Bronchial smooth muscle cell (primary cell): ENCODE measurements at places on chromosomes 11 and 22. TPM values are rescaled to one million over a fixed set of nuclear protein-coding genes. Genes with fewer than 3 reads are reported as not detected.

ENTHD1 gene
- total RNA-seq = not detected in 2 replicates

SHANK3 gene
- 0.32 and 0.43 TPM in 2 replicates for total RNA-seq

CHRM1 gene
- total RNA-seq = 0.09 TPM in 1 of 2 replicates, not detected in the other

C11orf87 gene
- 0.16 TPM in 1 of 2 replicates, not detected in the other for total RNA-seq

TST gene
- total RNA-seq = 10.5 and 16.4 TPM in 2 replicates

SLC5A4 gene
- not detected in 2 replicates for total RNA-seq

SPI1 gene
- 0.17 TPM in 1 of 2 replicates, not detected in the other for total RNA-seq

MS4A6A gene
- total RNA-seq = not detected in 2 replicates

RNF141 gene
- total RNA-seq = 29.6 and 41.5 TPM in 2 replicates

MMP1 gene
- 3.1 and 528 TPM in 2 replicates for total RNA-seq

VPREB1 gene
- total RNA-seq = not detected in 2 replicates

SYCE3 gene
- total RNA-seq = 0.94 TPM in 1 of 2 replicates, not detected in the other

AMOTL1 gene
- total RNA-seq = 22.4 and 29.7 TPM in 2 replicates

TNRC6B gene
- 15.5 and 16.4 TPM in 2 replicates for total RNA-seq

PACS1 gene
- 22.5 and 39.4 TPM in 2 replicates for total RNA-seq

SLC16A8 gene
- total RNA-seq = 0.32 and 0.60 TPM in 2 replicates

MMP13 gene
- not detected in 2 replicates for total RNA-seq

ALG9 gene
- total RNA-seq = 15.6 and 23.2 TPM in 2 replicates

FLRT1 gene
- total RNA-seq = 0.09 and 0.16 TPM in 2 replicates

CATSPER1 gene
- under 0.01 TPM in 1 of 2 replicates, not detected in the other for total RNA-seq

AIFM3 gene
- 1.1 and 1.4 TPM in 2 replicates for total RNA-seq

P2RY6 gene
- total RNA-seq = not detected in 2 replicates

ZNHIT2 gene
- total RNA-seq = 6.4 and 6.6 TPM in 2 replicates

SLC22A8 gene
- total RNA-seq = under 0.01 TPM in 1 of 2 replicates, not detected in the other

SPTY2D1 gene
- 8.3 and 12.8 TPM in 2 replicates for total RNA-seq

OR4D5 gene
- not detected in 2 replicates for total RNA-seq

KRTAP5-1 gene
- total RNA-seq = not detected in 2 replicates

SERPIND1 gene
- total RNA-seq = not detected in 2 replicates

APOBEC3A gene
- not detected in 2 replicates for total RNA-seq

FUT4 gene
- 2.7 and 3.2 TPM in 2 replicates for total RNA-seq

HEPACAM gene
- not detected in 2 replicates for total RNA-seq

CKAP5 gene
- total RNA-seq = 57.8 and 58.0 TPM in 2 replicates

C11orf97 gene
- total RNA-seq = not detected in 2 replicates

CECR2 gene
- not detected in 2 replicates for total RNA-seq

CARD16 gene
- 25.1 and 30.0 TPM in 2 replicates for total RNA-seq

TSPAN32 gene
- 0.09 and 0.47 TPM in 2 replicates for total RNA-seq

EML3 gene
- total RNA-seq = 17.5 and 17.8 TPM in 2 replicates

LRRC10B gene
- total RNA-seq = not detected in 2 replicates

MYOD1 gene
- not detected in 2 replicates for total RNA-seq

CSRP3 gene
- total RNA-seq = not detected in 2 replicates

OR51B4 gene
- total RNA-seq = not detected in 2 replicates

HORMAD2 gene
- total RNA-seq = 0.16 TPM in 1 of 2 replicates, not detected in the other

RAB36 gene
- total RNA-seq = 1.9 and 2.7 TPM in 2 replicates

TSSK2 gene
- total RNA-seq = not detected in 2 replicates

SERHL2 gene
- total RNA-seq = 6.1 and 9.0 TPM in 2 replicates

CALCA gene
- not detected in 2 replicates for total RNA-seq

APOBEC3F gene
- 6.1 and 11.8 TPM in 2 replicates for total RNA-seq

SMIM35 gene
- total RNA-seq = not detected in 2 replicates

SLC22A12 gene
- total RNA-seq = not detected in 2 replicates

RAG2 gene
- not detected in 2 replicates for total RNA-seq

PRG3 gene
- total RNA-seq = not detected in 2 replicates

SCN4B gene
- total RNA-seq = under 0.01 and 0.43 TPM in 2 replicates

RAB30 gene
- total RNA-seq = 15.7 and 19.1 TPM in 2 replicates

UBQLNL gene
- total RNA-seq = 0.16 and 0.17 TPM in 2 replicates

BBOX1 gene
- not detected in 2 replicates for total RNA-seq
